ENCODE measurements at places on chromosomes 7 and 10. TPM values are rescaled to one million over a fixed set of nuclear protein-coding genes. Genes with fewer than 3 reads are reported as not detected.

Gene ZNF503
- total RNA-seq: 0.39 TPM

Gene SPDYE2
- 0.15 TPM for total RNA-seq

Gene ABHD11
- total RNA-seq: 26.5 TPM

Gene CDNF
- 1.4 TPM for total RNA-seq

Gene RBM17
- total RNA-seq: 160 TPM

Gene H2BK1
- total RNA-seq: not detected

Gene MAGI2
- 29.2 TPM for total RNA-seq

Gene SLC26A3
- total RNA-seq: 0.44 TPM

Gene TDRD1
- total RNA-seq: 0.57 TPM

Gene HYCC1
- total RNA-seq: 114 TPM

Gene WEE2
- 0.04 TPM for total RNA-seq

Gene ATOH7
- total RNA-seq: 0.44 TPM

Gene LRRC17
- 1.6 TPM for total RNA-seq

Gene ODAD2
- total RNA-seq: 4.1 TPM

Gene CALY
- total RNA-seq: 1.8 TPM

Gene ADCY1
- total RNA-seq: 29.0 TPM
